T-helper 9 cell (primary cell): ENCODE measurements at places on chromosomes 3 and 15.
A peak's percentile ranks its signal among the peaks of the same experiment; 100 is the strongest.

DNA sequence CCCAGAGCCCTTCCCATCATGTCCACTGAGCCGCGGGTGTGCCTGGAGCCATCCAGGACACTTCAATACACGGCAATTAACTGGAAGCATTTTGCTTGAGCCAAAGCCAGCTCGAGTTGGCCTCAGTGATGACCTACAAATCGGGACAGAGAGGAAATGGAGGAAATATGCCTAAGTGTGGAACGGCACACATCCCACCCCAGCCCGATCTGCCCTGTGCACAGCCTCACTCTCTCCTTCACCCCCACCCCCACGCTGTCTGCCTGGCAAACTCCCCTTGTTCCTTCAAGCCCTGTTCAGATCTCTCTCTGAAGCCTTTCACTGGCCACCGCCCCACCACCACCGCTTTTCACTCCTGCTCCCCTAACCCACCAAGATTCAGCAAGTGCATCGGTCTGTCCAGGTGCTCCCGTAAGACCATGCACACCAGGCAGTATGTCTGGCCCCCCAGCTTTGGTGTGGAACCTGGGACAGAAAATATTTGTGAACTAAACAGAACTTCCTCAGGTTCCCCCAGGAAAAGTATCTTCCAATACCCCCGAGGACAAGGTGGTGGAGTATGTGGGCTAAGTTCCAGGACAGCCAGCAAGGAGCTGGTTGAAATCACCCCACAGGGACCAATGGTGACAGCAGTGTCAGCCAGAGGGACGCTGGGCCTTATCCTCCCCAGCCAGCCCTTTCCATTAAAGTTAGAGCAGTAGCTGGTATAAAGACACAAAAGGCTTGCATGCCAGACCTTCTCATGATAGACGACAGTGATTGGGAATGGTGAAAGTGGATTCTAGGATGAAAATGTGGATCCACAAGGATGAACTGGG is 83.7 kb downstream of the VGLL4 start:
- DNase-seq = no peak

DNA sequence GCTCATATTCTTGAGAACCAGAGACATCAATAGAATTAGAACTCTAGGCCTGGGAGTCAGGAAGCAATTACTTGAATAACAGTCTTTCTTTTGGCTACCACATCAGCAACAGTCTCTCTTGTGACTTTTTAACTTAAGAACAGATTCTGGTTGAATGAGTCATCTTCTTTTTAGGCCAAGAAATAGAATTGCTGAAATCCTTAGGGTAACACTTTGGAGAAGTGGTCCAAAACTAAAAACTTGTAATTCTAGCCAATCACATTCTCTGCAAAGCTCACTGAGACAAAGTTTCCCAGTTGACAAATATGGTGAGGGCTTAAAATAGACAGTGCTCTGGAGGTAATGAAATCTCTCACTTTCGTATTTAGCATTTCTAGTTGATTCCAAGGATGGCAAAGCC is 238.0 kb downstream of the SHOX2 start:
- DNase-seq = no peak

GRCh38 chr3:181724192-181724965 is 12.7 kb downstream of the SOX2 start:
- DNase-seq = no peak

GRCh38 chr3:130243808-130244207 is 101.7 kb upstream of the COL6A5 start:
- no peak for DNase-seq

GRCh38 chr15:91528801-91529200 is 324.7 kb upstream of the SLCO3A1 start:
- DNase-seq = no peak

DNA sequence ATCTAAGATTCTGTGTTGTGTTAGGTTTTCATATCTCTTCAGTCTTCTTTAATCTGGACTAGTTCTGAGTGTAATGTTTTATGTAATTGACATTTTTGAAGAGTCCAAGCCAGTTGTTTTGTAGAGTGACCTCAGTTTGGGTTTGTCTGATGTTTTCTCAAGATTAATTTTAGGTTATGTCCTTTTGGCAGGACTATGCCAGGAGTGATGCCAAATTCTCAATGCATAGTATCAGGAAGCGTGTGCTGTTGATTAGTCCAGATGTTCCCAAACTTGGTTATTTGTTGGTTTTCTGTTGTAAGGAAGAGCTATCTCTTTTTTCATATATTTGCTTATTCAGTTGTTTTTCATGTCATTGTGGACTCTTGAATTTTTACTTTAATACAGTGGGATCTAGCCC is 32.6 kb downstream of the NMD3 start:
- no peak for DNase-seq

DNA sequence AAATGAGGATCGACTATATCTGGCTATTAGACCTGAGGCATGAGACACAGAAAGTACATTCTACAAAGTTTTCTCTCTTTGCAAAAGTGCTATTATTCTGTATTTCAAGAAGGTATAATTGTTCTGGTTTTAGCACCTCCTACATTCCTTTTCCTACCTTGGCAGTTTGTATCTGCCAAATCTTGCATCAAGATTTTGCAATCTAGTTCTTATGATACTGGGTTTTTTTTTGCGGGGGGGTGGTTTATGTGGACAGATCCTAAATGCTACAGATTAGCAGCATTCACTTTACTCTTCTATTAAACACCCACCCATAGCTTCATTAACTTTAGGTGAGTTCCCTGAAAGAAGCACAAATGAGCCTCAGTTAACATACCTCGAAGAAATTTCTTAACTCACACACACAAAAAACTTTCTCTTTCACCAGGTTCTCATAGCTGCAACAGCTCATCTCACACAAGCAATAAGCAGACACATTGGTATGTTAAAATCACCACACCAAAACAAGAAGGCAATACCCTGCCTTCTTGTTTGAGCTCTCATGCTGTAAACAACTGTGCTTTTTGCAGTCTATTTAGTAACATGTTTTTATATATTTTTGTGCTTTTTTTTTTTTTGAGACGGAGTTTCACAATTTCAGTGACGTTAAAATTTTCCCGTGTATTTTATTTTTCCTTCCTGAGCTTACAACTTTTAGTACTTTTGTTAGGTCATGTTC is 73.0 kb upstream of the VGLL4 start:
- DNase-seq = no peak

GRCh38 chr3:20323307-20323927 is 137.4 kb upstream of the SGO1 start:
- no peak for DNase-seq

DNA sequence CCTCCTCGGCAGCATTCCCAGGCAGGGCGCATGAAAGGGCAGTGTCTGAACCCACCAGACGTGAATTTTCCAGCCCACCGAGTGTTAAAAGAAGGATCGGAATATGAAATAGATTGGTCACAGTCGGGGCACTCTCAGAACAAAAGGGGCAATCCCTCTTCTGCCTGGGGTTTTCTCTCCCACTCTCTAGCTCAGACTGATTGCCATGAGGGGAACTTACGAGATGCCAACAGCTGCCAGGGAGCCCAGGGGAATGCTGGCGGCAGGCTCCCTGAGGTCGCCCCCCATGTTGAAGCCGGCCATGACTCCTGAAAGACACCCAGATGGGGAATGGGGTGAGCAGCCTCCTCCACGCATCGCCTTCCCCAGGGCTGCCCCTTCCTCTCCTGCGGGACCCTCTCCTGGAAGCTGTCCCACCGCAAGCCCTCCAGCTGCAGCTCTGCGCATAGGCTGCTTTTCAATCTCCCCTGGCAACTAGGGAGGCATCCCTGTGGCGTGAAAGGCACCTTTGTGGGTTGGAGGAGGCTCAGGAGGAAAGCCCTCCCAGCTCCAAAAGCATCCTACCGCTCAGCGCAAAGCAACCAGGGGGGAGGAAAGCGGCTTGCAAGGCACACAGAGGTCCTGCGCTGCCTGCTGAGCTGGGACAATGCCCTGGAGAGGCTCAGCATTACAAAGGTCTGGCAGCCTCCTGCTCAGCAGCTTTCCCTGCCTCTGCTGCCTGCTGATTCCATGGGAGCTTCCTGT is 64.8 kb upstream of the HEG1 start:
- DNase-seq = no peak

DNA sequence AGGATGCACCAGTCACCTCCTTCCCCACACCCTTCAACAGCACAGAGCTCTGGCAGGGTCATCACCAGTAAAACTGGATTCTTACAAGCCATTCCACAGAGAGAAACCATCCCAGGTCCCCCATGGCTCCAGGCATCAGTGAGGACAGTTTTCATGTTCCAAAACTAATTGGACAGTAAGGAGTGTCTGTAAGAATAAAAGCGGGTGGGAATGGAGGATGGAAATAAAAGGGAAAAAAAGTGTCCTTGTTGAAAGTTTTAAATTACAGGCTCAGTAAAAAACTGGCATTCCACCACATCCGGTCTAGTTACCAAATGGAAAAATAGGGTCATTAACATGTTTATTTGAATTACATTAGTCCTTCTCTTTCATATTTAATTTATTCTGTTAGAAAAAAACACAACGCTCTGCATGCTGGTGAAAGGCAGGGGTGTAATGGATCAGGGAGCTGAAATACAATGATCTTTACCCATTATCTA is 117.4 kb downstream of the TIGIT start:
- DNase-seq = no peak

GRCh38 chr15:98113327-98113726 is 152.8 kb downstream of the ARRDC4 start:
- DNase-seq = no peak

DNA sequence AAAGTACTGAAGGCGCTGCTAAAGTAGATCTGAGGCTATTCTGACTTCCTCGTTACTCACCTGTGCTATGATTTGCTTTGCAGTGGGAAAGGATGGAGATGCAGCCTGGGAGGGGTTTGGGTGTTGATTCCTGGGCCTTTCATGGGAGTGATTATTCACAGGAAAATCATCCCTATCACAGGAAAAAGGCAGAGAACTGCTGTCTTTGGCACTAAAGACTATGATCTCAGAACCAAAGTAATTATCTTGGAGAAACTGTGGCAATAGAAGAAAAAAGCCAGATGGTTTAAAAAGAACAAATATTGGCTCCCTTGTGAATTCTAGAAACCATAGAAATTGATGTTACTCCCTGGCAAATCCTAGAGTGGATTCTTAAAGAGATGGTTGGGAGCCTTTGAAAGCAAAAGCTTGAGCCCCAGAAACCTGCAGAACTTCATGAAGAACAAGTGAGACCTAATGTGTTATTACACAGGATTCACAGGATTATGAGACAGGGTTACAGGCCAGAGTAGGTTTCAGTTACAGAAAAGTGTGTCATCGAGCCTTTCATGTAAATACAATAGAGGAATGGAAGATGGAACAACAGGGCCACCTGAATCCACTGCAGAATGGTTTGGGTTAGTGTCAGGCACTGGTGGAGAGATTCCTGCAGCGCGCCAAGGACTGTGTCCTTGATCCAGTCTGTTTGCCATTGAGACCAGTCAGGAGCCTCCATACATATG is 85.7 kb downstream of the OXNAD1 start:
- DNase-seq = no peak

DNA sequence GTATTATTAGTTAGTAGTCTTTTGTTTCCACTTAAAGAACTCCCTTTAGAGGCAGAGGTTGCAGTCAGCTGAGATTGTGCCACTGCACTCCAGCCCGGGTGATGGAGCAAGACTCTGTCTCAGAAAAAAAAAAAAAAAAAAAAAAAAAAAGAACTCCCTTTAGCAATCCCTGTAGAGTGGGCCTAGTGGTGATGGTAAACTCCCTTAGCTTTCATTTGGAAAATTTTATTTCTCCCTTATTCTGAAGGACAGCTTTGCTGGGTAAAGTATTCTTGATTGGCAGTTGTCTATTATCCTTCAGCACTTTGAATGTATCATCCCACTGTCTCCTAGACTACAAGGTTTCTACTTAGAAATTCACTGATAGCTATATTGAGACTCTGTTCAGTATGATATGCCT is 46.0 kb downstream of the RPL39L start:
- no peak for DNase-seq

- no peak for DNase-seq
Observed at GRCh38 chr15:61994216-61994615, 66.0 kb downstream of the VPS13C start.

DNA sequence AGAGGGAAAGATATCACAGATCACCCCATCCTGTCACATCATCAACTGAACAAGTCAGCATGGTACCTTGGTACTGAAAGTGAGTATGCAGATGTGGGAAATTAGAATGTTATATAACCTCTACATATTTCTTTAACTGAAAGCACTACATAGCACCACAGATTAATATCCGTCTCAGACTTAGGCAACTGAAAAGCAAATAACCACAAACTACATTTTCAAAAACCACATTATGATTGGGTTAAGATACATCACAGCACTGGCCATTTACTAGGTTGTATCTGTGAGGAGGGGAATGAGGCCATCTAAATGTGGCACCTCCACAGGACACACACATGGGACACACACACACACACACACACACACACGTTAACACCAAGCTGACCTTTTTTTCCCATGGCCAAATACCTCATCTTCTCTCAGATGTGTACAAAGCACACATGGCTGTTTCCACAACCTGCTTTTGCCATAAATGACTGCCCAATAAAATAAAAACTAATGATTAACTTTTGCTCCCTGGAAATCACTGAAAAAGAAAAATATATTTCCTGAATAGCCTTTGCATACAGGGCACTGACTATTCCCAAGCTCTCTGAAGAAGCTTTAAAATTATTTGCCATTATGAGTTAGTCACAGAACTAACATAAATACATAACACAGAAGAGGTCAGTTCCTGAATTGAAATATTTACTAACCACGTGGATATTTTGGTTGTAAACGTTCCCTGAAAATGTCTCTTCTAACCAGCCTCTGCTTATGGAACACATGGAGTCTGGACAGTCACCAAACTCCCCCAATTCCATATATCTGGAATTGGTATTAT is 60.1 kb downstream of the SUMF1 start:
- DNase-seq = no peak

- DNase-seq = peak; percentile 88
Observed at GRCh38 chr3:129428376-129429079, at the start of gene EFCAB12. EFCAB12 (minus strand) TSS chr3:129428636; CDS start chr3:129428488, 148 bp downstream.

- DNase-seq = no peak
Observed at GRCh38 chr3:128988286-128988685, 5.6 kb downstream of the CFAP92 start.

- no peak for DNase-seq
Observed at GRCh38 chr15:31024330-31024729, 32.9 kb upstream of the MTMR10 start.

DNA sequence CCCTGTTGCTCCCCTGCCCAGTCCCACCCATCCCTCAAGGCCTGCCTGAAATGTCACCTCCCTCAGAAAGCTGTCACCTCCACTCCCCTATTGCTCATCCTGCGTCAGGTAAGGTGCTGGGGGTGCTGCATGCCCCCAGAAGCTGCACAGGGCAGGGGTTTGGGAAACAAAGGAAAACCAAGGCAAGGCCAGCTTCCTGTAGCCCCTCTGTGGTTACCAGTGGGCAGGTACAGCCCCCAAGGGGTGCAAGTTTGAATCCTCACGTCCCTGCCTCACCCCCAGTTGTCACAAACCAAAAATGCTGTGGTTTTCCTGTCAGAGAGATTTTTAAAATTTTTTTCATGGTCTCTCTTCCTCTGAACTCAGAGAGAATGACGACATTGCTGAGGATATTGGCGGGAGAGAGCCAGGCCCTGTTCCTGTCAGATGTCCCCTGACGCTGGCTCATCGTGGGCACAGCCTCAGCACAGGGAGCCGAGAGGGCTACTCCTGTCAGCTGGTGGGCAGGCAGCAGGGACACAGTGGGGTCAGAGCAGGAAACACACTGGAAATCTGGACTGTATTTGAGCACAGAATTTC is 27.0 kb downstream of the PSTPIP1 start:
- peak; percentile 45 for DNase-seq
